ENCODE measurements at places on chromosomes 4 and X.

GRCh38 chrX:153706799-153707198, 17.4 kb downstream of the BCAP31 start:
- no peak for DNase-seq

DNA sequence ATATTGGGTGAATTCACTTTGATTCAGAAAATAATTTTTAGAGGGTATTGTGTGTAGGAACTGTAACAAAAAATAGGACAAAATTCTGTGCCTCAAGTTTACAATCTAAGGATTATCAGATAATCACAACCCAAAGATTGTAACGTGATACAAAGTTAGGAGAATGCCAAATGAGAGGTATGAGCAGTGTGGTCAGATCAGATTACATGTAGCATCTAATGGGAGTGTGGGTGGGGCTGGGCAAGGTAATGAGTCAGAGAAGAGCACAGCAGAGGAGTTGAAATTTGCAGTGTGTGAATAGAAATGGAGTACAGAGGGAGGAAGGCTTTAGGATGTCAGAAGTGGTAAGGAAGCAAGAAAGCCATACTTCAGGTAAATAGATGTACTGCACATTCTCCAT, 103.4 kb upstream of the TEX13A start:
- no peak for DNase-seq

DNA sequence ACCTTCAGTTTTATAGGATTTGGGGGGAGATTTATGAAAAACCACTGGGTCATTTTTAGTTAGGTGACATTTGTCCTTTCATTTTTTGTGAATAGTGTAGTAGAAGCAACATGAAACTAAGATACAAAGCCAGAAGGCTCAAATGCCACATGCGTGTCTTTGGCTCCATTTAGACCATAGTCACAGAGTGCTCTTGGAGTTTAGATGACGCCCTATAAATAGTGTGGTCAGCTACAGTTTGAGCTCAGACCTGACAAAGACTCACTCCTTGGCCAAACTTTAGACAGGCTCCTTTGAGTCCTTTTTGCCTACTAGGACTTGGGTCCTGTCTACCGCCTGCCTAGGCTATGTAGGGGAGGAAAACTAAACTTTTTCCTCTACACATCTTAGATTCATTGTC, 16.8 kb upstream of the PAGE1 start:
- no peak for DNase-seq

- no peak for DNase-seq
These were observed 5.6 kb upstream of the TXK start for GRCh38 chr4:48139691-48140090.

DNA sequence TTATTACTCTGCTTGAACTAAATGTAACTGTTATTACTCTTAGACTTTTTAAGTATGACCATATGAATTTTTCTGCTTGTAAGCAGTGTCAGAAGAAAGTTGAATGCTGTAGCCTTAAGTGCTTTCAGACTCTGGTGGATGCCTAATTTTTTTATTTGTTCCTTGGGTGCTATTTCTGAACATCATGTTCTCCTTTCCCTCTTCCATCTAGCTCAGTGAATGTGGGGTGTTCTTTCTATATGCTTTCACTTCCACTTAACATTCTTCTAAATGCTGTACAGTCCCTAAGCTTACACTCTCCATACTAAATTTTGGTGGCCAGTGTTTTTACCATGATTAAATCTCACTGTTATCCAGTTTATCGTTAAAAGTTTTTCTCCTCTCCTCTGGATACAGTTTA, 3.6 kb downstream of the DCK start:
- DNase-seq = no peak

DNA sequence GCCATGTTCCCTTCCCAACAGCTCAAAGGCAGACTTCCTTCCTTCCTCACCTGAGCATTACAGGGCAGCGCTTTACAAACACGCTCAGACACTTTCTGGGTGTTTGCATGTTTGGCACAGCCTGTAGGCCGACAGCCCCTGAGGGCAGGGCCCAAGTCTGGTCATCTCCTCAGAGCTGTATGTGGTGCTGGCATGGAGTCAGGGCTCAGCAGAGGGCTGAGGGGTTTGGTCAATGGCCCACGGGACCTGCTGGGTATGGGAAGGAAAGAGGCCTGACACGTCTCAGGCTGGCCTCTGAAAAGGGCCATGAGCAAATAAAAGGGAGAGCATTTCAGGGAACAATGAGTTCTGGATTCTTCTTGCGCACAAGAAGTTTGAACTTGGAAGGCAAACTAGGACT, 73.8 kb upstream of the MAP3K15 start:
- no peak for DNase-seq

DNA sequence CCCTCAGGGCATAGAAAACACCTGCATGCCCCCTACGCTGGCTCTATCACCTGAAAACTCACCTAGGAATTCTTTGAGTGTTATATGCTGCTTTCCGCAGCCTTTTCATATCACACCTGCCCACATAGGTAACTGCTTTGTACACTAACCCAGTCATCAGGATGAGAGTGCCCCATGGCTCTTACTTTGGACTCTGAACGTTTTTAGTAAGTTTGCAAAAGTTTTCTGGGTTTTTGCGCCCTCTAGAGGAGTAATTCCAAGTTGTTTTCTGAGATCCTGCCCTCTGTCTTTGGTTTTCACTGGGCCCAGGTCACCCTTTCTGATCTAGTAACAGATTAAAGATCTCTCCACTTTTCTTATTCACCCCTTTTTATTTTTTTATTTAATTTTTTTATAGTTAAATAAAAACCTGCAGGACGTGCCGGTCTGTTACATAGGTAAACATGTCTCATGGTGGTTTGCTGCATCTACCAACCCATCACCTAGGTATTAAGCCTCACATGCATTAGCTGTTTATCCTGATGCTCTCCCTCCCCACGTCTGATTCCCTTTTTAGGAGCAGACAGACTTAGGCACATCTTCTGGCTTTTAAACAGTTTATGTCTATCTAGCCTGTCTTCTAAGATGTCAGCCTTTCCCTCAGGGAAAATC, 139.2 kb downstream of the NWD2 start:
- DNase-seq = peak; percentile 17

DNA sequence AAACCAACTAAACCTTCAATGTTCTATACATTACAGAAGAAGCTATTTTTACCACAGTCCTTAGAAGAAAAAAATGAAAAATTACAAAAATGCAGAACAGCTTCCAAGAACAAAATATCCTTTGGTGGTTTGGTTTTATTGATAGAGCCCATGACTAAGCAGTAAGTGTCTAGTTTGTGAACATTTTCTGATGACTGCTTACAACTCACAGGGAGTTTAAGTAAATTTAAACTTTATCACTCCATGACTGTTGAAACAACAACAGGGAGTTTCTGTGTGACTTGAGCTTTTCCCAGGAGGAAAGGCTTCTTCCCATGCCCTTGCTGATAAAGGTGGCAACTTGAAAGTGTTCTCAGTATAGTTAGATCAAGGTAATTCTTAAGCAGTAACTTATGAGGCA, 2.9 kb downstream of the PF4 start:
- DNase-seq = no peak

- DNase-seq = no peak
These were observed 257.5 kb upstream of the ANKRD50 start for GRCh38 chr4:124970011-124970410.

GRCh38 chrX:50707405-50707804, 106.6 kb downstream of the SHROOM4 start:
- DNase-seq = no peak

- peak; percentile 72 for DNase-seq
These were observed 115.7 kb upstream of the LSM6 start for GRCh38 chr4:146059865-146060264.

DNA sequence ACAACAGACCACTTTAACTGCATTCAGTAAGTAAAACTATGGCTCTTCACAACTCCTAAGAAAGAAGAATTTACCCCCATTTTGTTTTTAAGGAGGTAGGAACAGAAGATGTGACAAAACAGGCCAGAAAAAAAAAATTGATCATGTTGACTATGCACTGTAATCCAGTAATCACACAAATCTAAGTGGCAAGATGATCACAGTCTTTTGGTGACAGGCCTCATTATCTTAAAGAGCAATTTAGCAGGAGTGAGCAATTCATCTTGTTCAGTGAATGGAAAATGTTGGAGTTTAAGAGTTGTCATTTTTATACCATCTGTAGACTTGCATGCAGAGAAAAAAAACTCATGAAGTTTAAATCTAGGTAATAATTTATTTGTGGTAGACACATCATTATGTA, 115.1 kb downstream of the SLC39A8 start:
- no peak for DNase-seq

DNA sequence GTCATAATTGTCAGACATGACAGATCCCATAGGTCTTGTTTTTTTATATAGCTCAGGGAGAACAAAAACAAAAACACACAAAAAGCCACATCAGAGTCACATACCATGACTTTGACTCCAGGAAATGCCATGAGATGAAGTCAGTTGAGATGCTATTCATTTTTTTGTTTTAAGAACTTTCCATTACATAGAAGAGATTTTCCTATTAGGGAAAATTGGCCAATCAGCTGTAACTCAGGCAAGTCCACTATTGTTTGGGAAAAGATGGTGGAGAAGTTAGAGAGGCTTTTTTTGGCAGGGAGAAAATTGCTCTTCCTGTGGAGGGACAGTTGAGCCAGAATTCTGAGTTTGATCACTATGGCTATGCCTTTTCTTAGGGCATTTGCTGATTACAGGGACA, 72.6 kb downstream of the SMARCA5 start:
- DNase-seq = no peak

GRCh38 chr4:73718375-73719373, 21.7 kb upstream of the CXCL8 start:
- DNase-seq = peak; percentile 65

DNA sequence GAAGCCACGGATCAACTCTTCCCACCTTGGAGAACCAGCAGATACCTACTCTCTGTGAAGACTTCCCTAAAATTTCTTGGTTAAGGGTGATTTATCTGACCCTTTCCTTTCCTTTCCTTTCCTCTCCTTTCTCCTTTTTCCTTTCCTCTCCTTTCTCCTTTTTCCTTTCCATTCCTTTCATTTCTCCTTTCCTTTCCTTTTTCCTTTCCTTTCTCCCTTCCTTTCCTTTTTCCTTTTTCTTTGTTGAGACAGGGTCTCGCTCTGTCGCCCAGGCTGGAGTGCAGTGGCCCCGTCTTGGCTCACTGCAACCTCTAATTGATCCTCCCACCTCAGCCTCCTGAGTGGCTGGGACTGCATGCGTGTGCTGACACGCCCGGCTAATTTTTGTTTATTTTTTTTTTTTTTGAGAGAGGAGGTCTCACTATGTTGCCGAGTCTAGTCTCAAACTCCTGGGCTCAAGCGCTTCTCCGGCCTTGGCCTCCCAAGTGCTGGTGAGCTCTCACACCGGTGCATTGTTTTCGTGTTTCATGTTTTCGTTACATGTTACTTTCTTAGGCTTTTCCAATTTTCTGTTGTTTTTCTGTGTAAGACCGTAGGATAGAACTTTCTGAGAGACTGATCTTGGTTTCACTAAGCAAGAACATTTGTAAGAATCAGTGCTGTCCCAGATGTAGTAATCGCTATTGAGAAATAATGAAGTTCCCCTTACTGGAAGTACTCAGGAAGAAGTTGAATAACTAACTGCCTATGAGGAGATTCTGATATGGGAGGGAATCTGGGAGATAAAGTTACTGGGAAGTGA, 2.0 kb downstream of the TMEM165 start:
- DNase-seq = peak; percentile 94

DNA sequence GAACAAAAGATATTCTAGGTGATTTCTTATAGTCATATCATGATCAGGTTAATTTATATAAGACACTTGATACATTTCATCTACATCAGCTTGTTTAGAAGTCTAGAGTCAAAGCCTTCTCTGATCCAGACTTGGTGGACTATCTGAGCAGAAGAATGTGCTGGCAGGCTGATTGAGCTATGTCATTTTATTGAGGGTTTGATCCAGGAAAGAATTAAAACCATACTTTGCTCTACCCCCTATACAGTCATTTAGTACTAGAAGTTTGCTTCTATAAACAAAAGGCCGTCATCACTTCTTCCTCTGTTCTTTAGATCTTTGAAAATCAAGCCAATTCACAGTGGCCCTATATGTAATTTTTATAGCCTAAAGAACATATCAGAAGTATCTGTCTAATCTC, 173.1 kb upstream of the PITX2 start:
- DNase-seq = no peak

- peak; percentile 83 for DNase-seq
These were observed 46.8 kb downstream of the SULT1B1 start for GRCh38 chr4:69713593-69713992.

DNA sequence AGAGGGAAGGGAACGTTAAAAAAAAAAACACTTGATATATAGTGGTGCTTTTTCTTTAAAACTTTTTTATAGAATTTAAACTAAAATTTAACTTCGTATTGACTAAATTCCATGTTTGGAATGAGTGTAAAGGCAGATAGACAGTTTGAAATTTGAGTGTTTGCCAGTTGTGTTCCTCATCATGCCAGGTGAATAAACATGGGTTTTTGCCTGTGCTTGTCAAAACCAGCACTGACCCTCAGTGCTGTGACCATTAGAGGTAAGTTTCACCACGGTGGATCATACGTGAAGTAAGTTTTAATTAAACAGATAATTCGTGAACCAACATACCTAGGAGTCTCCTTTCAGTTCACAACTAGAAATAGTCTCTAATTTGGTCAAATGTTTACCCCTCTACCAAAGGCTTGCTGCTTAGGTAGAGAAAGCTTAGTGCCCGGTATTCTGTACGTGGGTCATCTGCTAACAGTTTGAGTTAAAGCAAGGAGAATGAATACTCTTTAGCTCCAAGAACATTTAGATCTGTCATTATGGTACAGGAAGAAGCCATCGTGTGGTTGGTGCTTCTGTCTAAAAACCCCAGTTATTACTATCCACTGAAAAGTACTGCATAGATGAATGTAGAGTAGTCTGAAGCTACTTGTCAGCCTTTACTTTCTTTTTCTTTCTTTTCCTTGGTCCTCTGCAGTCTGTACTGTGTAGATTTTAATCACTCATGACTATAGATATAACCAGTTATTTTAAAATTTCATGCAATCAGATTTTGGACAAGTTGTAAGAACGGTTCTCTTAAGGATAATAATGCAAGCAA, 32.7 kb downstream of the KIAA0232 start:
- no peak for DNase-seq

DNA sequence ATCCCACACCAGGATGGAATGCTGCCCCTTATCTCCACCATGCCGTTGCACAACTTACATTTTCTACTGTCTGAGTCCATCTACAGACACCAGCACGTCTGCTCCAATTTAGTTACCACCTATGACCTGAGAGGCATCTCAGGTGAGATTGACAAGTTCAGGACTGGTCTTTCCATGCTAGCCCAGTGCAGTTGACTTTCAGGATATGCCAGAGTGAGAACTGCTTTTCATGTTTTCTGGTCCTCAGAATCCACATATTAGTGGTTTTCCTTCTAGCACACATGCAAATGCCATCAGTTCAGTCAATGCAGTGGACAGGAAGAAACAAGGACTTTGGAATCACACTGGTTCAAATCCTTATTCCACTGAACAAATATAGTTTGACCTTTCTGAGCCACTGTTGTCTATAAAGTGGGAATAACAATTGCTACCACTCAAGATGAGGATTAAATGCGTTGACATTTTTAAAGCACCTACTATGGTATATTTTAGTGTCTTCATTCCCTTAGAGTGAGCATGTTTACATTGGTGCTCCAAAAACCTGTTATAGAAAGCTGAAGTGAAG, 38.1 kb upstream of the ANXA3 start:
- no peak for DNase-seq
